ENCODE measurements at places on chromosomes 16 and 17.
A peak's percentile ranks its signal among the peaks of the same experiment; 100 is the strongest.

DNA sequence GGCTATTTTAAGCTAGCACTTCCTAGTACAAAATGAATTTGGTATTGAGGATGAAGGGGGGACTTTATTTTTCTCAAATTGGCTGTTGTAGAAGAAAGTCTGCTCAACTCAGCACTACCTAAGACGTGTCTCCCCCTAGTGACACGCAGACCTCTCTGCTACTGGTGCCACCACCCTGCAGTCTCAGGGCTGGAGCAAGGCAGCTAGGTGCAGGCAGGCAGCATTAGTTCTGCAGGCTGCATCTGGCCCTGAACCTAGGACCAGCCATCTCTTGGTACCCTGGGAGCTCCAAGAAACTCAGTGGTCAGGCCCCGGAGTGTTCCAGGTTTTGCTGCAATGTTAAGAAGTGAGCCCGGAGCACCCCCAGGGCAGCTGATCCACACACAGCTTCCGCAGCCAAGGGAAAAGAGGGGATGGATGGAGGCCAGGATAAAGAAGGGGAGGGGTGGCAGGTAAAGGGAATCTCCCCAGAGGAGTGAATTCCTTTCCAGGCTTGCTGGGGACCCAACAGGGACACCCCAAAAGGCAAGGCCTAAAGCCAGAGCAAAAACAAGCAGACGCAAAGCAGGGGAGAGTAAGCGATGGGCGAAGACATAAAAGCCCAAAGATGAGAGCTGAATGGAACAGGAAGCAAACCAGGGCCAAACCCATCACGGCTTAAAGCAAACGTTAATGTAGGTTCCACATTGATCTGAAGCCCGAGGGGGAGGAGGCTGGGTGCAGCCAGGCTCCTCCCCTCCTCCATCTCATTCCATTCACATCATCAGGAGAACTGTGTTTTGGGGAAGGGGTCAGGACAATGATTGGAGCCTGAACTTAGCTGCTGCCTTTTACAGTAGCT, 200.5 kb downstream of the ZFHX3 start:
- peak; percentile 14 for DNase-seq

- DNase-seq: no peak
Observed at GRCh38 chr16:67425580-67425979, 5.3 kb upstream of the HSD11B2 start.

DNA sequence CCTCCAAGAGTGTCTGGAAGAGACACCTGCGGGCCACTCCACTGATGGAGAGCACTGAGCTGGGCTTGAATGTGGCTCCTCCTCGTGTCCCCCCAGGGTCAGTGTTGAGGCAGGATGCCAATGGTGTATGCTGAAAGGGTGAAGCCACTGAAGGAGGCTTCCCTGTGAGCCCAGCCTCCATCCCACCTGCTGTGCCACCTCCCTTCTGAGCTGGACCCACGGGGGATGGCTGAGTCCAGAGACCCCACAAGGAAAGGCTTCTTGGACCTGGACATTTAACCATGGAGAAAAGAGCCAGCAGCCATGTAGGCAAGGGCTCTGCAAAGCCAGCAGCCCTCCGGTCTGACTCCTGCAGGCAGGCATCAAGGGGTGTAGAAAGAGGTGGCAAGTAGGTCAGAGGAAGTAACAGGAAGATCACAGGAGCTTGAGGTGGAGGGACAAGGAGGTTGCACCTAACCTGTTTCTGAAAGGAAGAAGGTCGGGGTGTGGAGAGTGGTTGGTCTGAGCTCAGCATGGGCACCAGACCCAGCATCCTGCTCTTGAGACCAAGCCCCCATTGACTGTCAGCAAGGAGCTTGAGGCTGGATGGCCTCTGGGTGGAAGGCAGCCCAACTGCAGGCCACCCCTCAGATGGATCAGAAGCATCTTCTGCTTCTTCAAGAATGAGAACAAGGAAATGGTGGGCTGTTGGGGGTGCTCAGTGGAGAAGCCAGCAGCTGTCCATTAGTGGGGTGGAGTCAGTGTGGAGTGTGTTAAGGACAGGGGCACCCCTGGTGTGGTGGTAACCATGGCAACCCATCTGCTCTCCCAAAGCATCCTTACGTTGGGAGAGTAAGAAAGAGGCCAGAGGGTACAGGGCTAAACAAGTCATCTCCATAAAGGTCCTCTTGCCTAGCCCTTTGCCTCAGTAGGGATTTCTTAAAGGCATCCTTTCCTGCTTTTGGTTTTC, 80.7 kb downstream of the PLD6 start:
- peak; percentile 22 for DNase-seq

- DNase-seq: no peak
Observed at GRCh38 chr16:78490847-78491246, 391.4 kb downstream of the WWOX start.

DNA sequence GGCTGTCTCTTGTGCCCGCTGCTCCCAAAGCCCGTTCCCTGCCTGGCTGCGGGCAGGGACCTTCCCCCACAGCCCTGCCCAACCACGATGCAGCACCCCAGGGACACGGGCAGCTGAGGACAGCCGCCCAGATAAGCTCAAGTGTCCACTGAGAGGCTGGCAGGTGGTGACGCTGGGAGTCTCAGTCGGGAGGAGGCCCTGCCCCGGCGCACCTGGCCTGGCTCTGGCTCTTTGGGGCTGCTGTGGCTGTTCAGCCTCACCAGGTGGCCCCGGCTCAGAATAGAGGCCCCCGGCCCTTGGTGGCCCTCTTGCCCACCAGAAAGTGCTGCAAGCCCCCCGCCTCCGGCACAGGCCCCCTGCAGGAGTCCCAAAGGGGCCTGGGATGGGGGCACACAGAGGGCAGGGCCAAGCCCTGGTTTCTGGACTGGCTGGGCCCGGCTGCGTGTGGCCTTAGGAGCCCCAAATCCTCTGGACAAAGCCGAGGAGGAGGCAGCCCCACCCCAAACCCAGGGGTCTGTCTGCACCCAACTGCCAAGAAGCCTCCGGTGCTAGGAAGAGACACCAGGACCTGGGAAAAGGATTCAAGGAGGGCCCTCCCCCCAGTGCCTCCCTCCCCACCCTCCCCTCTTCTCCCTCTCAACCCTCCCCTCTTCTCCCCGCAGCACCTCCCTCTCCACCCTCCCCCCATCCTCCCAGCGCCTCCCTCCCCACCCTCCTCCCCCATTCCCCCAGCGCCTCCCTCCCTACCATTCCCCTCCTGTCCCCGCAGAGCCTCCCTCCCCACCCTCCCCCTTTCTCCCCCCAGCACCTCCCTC, 5.3 kb downstream of the NTHL1 start:
- DNase-seq: no peak

GRCh38 chr16:90031186-90031930, 12.1 kb upstream of the DBNDD1 start:
- DNase-seq: no peak

All from NCI-H1694 treated with DMSO at 0.1 percent for 48 hours (cell line).